Stimulated activated CD8-positive, alpha-beta memory T cell treated with anti-CD3 and anti-CD28 coated beads, Interleukin-12 subunit alpha, Interleukin-12 subunit beta, amount 100 ng/mL, for 1 hour (primary cell): ENCODE measurements at places on chromosomes 6 and 20.
A peak's percentile ranks its signal among the peaks of the same experiment; 100 is the strongest.

- DNase-seq, result no peak
These were observed 109.6 kb downstream of the ALDH8A1 start for GRCh38 chr6:134840086-134840867.

DNA sequence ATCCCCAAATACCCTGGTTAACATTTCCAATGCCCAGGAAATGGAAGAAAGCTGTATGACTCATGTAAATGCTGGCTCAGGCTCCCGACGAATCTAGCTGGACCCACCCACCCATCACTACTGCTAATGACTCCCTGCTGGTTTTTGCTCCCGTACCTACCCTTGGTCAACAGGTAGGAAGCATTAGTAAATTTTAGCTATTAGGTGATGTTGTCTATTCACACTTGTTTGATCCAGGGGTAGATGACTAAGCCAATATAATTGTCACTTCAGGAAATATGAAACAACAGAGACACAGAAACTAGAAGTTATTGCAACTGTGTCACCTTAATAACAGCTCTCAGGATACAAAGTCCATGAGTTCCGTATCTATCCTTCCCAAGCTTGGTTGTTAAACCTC, 94.4 kb upstream of the BEND6 start:
- no peak for DNase-seq

GRCh38 chr6:1552296-1552761, 57.4 kb upstream of the FOXC1 start:
- no peak for DNase-seq

GRCh38 chr6:5453546-5453945, 192.2 kb downstream of the FARS2 start:
- DNase-seq, result no peak

DNA sequence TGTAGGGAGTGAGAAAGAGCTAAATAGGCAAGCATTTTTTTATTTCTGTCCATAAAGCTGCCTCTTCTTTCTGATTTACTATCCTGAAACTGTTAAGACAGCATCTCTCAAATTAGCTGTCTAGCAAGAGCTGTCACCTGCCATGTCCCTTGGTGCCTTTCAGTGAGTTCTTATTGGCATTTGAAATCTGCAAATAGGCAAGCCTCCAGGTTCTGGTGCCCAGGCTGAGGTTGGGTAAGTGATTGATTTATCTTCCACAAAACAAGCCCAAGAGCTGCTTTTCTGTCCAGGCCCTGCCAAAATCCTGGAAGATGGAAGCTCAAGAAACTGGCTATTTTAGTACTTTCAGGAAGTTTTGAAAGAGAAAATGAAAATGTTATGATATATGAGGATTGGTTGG, 22.4 kb downstream of the MANEA start:
- DNase-seq, result no peak

GRCh38 chr20:63102721-63103375, 96.1 kb upstream of the BHLHE23 start:
- peak; percentile 38 for DNase-seq

- DNase-seq, result no peak
These were observed 10.1 kb upstream of the ZBTB12 start for GRCh38 chr6:31911826-31912585.

GRCh38 chr6:14652536-14652935, 535.0 kb downstream of the CD83 start:
- DNase-seq, result no peak

DNA sequence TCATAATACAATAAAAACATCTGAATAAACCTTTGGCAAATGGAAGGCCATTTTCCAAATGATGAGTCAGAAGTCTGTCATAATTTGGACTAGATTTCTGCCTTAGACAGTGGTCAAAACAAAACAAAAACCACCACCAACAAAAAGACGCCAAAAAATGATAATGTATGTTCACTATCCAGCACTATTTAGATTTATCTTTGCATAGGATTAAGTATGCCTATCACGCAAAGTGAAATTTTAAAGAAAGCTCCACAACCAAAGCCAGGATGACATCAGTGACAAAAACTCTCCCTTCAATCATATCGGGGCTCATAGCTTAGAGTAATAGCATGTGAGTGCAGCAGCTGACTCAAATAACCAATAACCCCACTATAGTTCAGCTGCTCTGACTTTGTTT, 201.9 kb downstream of the MOXD1 start:
- DNase-seq, result no peak

DNA sequence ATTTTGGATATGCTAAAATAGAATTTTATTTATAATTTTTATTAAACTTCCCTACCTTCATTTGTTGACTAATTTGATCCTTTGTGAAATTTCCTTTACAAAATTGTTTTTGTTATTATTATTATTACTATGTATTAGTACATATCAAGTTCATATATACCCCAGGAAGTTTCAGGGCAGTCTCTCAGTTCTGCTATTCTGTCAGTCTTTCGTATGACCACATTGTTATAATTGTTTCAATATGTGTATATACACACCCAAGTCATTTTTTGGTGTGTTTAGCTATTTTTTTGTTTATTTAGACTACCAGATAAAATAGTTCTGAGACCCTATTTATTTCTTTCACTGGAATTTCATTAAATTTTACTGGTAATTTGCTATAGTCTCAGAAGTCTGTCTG, 72.1 kb downstream of the NKAIN2 start:
- DNase-seq, result no peak

GRCh38 chr20:25173886-25174308, 21.6 kb upstream of the ENTPD6 start:
- no peak for DNase-seq

GRCh38 chr6:9233686-9234085, 798.3 kb upstream of the SLC35B3 start:
- no peak for DNase-seq

- DNase-seq, result no peak
These were observed 97.4 kb downstream of the ATXN1 start for GRCh38 chr6:16663901-16664300.

- no peak for DNase-seq
These were observed 208.9 kb upstream of the SNX9 start for GRCh38 chr6:157614026-157614568.

DNA sequence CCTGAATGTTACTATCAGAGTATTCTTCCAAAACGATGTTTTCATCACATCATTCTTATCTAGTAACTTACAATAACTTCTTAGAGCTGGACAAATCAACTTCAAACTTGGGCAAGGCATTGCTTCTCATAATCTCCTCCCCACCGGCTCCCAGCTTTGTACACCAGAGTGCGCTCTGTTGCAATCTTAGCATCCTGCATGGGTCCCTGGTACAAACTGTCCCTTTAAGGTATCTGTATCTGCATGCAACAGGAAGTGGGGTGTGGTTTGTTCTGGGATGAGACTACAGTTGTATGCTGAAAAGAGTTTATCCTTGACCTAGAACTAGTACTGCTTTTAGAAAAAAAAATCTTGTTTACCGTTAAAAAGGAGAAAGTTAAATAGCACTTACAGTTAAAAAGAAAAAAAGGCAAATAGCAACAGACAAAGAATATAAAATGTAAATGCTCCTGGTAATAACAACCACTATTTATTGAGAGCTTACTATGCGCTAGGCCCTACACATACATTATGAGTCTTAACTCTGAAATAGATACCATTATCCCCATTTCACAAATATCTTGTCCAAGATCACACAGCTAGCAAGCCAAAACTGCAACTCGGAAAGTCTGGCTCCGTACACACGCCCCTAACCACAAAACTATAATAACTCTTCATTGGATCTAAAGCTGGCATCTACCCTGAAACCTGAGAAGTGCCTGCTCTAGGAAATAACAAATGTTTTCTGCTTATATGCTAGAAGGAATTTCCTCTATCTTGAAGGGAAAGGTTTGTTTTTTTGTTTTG, 9.8 kb upstream of the HECA start:
- peak; percentile 73 for DNase-seq

DNA sequence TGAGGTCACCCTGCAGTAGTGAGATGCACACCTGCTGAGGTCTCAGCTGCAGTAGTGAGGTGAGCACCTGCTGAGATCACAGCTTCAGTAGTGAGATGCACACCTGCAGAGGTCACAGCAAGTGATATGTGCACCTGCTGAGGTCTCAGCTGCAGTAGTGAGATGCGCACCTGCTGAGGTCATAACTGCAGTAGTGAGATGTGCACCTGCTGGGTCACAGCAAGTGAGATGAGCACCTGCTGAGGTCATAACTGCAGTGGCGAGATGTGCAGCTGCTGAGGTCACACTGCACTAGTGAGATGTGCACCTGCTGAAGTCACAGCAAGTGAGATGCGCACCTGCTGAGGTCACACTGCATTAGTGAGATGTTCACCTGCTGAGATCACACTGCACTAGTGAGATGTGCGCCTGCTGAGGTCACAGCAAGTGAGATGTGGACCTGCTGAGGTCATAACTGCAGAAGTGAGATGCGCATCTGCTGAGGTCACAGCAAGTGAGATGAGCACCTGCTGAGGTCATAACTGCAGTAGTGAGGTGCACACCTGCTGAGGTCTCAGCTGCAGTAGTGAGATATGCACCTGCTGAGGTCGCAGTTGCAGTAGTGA, 20.8 kb downstream of the ZDHHC14 start:
- DNase-seq, result no peak

DNA sequence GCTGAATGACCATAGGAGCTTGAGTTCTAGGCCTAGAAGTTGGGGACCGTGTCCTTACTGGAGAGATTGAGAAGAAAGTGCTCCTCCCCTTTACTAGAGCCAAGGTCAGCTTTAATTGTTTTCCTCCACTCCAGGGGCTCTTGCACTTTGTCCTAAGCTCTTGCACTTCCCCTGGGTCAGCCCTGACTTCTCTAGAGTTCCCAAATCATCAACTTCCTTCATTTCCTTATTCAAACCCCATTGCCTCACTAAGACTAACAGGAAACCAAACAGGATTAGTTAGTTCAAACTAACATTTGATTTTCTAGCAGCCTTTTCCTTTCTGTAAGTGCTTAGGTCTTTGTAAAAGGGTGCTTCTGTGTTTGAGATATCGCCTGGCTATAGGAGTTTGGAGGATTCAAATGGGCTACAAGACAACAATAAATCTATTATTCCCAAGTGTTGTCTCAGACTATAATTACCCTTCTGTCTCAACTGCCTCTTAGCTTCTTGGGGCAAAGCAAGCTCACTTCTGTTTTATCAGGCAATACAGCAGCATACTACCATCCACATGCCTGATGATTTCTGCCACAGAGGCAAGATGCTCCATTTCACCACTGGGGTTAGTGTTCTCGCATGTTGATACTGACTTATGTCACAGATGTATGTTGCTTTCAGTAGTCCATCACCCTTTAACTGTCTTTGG, 12.8 kb upstream of the DTNBP1 start:
- DNase-seq, result no peak

DNA sequence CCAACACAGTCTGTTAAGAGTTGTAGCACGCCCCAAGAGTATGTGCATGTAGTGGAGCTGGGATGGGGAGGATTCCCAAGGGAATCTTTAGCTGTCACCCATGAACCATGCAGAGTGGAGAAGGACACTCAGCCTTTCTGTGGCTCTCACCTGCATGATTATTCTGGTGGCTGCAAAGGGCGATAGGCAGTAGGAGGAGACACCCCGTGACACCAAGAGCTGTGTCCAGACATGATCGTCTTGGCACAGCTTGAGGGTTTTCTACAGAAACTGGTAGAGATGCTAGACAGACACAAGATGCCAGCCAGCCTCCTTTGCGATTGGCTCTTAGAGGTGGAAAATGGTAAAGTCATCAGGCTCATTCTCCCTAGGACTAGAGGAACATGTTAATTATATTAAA, 3.1 kb upstream of the CSE1L start:
- DNase-seq, result no peak

- no peak for DNase-seq
These were observed at the start of gene WFDC2 for GRCh38 chr20:45469336-45470261. TSS of gene WFDC2 (plus strand) at chr20:45469753. CDS start at chr20:45469782, 29 bp downstream.

DNA sequence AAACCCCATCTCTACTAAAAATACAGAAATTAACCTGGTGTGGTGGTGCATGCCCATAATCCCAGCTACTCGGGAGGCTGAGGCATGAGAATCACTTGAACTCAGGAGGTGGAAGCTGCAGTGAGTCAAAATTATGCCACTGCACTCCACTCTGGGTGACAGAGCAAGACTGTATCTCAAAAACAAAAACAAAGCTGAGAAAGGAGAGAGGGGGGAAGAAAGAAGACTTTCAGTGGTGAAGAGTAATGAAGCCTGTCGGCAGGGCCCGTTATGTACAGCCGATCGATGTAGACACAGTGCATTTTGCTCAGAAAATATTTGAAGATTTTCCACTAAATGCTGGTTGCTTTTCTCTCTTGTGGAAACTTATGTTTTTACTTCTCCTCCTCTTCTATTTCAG, 13.8 kb downstream of the VAPB start:
- no peak for DNase-seq

DNA sequence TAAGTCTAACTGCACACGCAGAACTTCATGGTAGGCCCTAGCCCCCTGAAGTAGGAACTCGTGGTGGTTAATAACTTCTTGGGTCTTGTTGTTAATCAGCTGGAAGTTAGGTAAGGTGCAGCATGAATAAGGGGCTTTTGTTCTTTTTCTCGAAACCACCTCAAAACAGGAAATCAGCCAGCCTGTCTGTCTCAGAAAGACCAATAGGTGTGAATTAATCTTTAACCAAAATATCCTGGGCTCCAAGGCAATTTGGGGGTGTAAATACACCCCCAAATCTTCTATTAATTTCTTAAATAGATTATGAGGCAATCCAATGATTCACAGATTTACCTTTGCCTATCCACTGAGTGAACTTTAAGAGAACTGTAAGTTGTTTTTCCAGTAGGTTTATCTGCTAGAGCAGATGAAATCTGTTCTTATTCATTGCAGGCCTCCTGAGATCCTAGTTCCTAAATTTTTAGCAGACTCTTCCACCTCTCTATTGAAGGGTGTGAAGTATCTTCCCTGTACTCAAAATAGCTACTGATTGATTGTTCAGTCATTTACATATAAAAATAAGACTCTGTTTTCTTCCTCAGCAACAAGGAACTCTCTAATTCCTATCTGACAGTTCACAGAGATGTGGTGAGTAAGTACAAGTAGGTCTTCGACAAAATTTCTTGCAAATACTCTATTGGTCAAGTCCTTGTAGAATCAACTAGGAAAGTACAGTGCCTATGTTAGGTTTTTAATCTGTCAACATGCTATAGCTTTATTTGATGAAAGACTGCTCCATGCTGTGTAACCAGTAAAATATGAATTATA, 427.1 kb upstream of the NOX3 start:
- no peak for DNase-seq

DNA sequence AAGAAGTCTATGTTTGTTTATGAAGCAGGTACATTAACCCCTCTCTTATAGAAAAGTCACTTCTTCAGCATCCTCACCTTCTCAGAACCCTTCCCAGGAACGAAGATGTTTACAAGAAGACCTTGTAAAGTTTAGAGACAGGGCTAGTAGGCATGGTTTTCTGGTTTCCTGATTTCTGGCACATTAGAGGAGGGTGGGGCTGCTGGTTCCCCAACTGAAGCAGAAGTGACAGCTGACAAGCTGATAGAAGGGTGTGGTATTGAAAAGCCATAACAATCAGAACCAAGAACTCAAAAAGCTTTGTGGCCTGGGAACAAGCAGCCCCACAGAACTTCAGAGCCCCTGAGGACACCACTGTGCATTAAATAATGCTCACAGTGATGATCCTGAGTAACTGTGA, 91.2 kb downstream of the RTN4IP1 start:
- DNase-seq, result no peak
